ENCODE measurements at places on chromosomes 4 and X.

DNA sequence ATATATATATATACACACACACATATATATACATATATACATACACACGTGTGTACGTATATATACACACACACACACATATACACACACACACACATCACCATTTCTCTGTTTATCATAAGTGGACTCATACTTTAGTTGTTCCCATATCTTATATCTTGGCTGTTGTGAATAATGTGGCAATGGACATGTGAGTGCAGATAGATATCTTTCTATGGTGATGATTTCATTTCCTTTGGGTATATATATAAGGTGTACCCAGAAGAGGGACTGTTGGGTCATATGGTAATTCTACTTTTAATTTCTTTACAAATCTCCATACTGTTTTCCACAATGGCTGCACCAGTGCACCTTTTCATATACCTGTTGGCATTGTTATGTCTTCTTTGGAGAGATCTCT is 105.9 kb downstream of the LARP1B start:
- DNase-seq, result no peak

GRCh38 chrX:13383907-13384306 is 64.1 kb upstream of the ATXN3L start:
- no peak for DNase-seq

GRCh38 chr4:53463340-53463739 is 85.9 kb downstream of the FIP1L1 start:
- DNase-seq, result no peak

DNA sequence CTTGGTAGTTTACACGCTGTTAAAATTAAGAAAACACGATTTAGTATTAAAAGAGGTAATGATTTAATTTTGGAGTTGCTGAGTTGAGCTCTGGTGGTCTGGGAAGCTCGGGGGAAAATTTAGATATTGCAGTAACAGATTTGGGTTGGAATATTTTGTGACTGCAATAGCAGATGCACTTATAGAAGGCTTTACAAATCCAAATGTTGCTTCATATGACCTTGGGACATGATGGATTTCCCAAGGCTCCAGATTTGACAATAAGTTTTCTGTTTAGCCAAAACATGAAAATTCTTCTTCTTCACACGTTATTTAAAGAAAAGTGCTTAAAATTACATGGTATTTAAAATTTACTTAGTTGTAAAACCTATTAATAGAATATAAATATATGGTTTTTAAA is 302.0 kb downstream of the SPRY1 start:
- DNase-seq, result no peak

GRCh38 chr4:112253382-112254000 is 21.9 kb downstream of the AP1AR start:
- DNase-seq, result peak; percentile 13

- DNase-seq, result no peak
Observed at GRCh38 chr4:139243448-139244365, 36.3 kb downstream of the MGARP start.
